ENCODE measurements at places on chromosomes 4 and X.
A peak's percentile ranks its signal among the peaks of the same experiment; 100 is the strongest.

DNA sequence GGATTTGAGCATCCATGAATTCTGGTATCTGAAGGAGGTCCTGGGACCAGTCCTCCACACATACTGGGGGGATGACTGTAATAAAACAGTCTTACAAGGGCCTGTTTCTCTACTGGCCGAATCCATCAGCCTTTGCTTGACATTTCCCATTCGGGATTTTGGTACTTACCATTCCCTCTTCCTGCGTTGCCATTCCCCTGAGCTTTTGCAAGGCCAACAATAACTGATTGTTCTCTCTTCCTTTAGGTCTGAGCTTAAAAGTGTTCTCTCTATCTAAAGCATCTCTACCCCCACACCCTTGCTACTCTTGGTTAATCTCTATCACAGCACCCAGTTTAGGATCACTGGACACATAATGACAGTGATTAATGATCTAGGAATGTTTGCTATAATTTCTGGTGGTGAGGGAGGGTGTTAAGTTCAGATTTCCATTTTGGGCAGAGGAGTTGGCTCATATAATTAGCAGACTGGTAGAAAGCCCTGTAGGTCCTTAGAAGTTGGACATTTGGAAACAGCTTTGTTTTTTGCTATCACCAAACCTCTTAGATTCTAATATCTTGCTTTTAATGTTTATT lies 29.4 kb downstream of the TMA16 start:
- DNase-seq = no peak

GRCh38 chrX:23820235-23820782 lies 37.3 kb downstream of the SAT1 start:
- peak; percentile 43 for DNase-seq

DNA sequence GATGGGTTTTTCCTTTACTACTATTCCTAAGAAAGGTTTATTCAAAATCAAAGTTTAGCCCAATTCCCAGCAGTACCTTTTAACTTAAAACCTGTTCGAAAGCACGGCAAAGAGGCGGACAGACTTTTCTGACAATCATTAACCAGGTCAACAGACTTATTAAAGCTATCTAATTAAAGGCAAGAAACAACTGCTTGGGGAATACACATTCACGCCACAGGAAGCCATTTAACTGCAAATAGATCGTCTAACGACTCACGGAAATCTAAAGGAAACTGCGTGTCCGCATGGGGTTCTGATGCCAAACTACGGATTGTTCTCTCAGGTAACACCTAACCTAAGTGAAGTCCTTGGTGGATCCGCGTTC lies 663 bp upstream of the USP53 start:
- no peak for DNase-seq

DNA sequence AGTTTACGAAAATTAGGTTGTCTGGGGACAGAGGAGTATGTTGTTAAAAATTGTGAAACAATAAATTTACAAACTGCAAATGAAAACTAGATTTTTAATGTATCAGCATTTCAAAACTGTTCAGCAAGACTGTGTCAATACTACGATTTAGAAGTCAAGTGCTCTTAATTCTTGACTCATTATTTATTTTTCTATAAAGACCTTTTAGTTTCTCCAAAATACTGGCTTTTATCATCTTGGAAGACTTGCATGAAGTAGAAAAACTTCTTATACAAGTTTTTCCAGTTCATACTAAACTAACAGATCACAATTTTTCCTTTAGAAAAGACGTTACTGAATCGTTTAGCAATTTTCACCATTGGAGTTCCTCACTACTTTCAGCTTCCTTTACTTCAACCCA lies 231.4 kb downstream of the PPP3CA start:
- no peak for DNase-seq

All from activated CD4-positive, alpha-beta T cell treated with anti-CD3 and anti-CD28 coated beads, Interleukin-10, Interleukin-2, amounts not matched to agents 100 ng/mL and 50 ng/mL, durations not matched to agents 16 hours and 8 hours (primary cell).